COR-L47 (cell line): ENCODE measurements at places on chromosomes 7 and 10.

GRCh38 chr10:19668116-19668515 lies 148.1 kb upstream of the PLXDC2 start:
- no peak for DNase-seq

- no peak for DNase-seq
Measured at GRCh38 chr10:4188406-4188805, 403.4 kb upstream of the KLF6 start.

DNA sequence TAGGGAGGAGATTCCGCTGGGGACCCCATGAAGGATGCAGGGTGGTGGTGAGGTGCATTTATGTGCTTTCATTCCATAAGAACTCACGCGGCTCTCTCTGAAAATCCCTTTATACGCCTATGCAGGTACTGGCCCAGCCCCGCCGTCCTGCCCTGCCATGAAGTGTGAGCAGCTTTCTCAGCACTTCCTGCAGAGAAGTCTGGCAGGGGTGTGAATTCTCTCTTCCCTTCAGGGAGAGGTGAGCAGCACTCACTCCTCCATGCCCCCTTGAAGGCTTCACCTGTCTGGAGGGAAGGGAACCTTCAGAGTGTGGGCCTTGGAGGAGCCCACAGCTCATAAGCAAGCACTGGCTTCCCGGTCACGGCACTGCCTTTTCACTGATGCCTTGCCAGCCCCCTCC lies 34.0 kb downstream of the PPP2R2D start:
- DNase-seq = no peak

DNA sequence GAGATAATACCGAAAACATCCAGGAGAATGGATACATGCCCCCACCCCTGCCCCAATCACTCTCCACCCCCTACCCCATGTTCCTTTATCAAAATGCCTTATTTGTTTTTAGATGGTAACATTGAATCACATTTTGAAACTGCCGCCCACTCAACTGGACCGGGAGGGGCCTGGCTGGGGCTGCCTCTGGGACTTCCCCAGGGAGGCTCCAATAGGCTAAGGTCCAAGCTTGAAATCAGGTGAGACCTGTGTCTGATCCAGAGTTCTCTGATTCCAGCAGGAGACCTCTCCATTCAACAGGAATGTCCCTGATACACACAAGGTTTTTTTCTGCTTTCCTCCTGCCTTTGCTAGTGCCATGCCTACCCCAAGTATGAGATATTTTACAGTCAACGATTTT lies 43.8 kb upstream of the ACSL5 start:
- no peak for DNase-seq

DNA sequence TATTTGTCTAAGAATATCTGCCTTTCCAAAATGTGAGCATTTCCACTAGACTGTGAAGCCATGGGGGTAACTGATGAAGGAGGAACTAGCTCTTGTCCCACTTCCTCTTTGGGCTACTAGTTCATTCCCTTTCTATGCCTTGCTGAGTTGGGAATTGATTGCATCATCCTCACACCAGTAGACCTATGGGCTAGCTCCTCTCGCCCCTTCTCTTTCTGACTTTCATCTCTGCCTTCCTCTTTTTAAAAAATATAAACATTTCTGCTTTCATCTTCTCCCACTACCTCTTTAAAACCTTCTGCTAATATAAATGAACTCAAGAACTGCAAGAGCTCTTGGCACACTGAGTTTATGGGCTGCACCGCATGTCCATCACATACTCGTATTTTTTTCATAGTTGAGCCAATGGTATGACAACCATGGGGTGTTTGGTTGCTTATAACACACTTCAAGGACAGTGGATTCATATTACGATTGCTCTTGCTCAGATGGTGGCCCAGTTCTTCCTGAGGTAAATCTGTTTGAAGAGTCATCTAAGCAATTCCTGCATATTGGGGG lies 182.0 kb downstream of the REEP3 start:
- no peak for DNase-seq

- DNase-seq = no peak
Measured at GRCh38 chr7:140966561-140967233, 42.0 kb upstream of the BRAF start.

DNA sequence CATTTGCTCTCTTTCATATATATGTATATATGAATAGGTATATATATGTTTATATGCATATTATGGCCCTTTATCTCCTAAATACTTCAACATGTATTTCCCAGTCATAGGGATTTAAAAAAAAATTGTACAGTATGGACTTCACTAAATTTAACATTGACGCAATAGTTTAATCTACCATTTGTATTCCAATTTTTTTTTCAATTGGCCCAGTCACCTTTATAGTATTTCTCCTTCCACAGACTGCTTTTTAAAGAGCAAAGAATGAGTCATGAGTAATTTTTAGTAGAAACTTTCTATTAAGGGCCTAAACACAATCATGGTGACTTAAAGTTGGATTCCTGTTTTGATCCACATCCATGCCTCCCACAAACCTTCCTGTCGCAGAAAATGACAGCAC lies 20.5 kb downstream of the CCSER2 start:
- no peak for DNase-seq

- no peak for DNase-seq
Measured at GRCh38 chr10:70846795-70847194, 31.0 kb downstream of the SGPL1 start.

DNA sequence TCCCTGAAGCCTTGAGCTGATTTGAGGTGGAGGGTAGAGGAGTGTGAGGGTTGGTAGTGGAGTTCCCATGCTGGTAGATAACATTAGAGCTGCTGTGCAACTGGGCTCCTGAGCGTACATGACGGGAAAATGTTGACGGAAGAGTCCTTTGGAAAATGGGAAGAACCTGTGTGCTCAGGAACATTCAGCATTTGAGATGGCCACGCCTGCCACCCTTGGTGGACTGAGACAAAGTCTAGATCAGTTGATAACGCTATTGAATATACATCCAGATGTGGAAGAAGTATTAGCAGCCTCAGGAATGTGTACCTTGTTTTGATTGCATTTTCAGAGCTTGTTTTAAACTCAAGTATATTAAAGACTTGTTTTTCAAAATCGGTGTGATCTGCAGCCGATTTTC lies 16.1 kb downstream of the PCBD1 start:
- DNase-seq = no peak

DNA sequence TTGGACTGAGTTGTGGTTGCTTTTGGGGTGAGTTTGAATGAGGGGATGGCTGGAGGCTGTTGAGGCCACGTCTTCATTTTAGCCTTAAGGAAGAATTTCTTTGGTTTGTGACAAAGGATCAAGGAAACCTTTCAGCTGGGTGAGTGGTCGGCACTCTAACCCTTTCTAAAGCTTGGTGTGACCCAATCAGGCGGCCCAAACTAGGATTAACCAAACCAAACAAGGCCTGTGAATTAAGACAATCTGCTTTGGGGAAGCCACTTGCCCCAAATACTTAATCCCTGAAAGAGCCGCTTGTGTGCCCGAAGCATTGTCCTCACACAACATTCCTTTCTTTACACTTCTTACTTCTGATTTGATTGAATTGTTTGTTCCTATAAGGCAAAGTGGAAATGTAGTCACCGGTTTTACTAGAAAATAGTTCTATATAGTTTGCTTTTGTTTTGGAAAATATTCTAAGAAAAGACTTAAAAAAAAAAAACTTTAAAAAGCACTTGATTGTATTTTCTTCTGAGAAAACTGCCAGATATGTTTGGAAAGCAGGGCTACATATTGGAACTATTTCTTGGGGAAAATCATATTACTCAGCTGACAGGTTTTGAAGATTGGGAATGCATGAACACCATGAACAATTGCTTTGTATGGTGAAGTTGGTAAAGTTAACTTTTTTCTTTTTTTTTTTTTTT lies 272.4 kb upstream of the BMPER start:
- DNase-seq = no peak

DNA sequence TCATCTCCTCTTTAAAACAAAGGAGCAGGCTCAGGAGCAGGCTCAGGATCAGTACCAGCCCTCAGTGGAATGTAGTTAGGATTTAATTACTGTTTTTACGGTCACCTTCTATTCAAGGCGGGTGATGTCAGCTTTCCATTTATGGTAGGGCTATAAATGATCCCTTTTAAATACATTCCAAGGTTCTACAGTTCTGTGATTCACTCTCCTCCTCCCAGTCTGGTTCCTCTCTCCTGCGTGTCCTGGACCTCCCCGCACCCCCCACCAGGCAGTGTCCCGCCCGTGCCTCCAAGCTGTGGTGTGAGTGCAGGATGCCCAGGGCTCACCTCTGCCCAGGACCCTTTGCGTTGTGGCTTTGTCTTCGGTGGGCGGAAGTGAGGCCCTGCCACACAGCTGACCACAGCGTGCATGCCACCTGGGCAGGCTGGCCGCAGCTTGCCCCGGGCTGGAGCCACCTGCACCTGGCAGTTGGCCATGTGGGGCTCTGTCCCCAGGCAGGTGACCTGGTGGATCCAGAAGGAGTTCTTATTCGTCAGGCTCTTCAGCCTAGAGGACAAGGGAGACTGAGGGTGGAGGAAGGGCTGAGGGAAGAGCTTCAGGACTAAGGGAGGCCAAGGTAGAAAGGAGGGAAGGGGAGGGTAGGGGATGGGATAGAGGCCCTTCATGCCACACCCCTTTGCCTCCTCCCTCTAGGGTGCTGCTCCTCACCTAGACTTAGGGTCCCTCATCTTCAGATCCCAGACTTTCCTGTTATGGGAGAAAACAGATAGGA lies 9.1 kb downstream of the LOXL4 start:
- no peak for DNase-seq
